Stimulated activated CD8-positive, alpha-beta memory T cell treated with anti-CD3 and anti-CD28 coated beads, Interleukin-15, amount 100 ng/mL, for 4 hours (primary cell): ENCODE measurements at places on chromosomes 13 and 19.

- DNase-seq = no peak
These were observed 484.6 kb downstream of the OLFM4 start for GRCh38 chr13:53513226-53513625.

DNA sequence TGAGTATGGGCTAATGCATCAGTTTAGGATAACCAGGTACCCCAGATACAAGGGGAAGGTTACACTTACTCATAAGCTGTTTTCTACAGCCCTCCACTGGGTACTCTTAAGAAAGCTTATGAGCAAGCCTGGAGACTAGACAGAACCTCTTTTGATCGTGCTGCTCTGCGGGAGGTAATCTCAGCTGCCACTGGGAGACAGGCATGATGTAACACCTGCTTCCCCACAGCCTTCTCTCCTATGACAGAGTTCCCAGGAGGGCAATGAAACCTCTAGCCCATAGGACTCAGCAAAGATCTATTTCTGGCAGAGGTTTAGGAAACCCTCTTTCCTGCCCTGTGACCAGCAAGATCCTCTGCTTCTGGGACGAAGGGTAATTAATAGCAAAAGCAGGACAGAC, 65.6 kb downstream of the WASF3 start:
- no peak for DNase-seq

DNA sequence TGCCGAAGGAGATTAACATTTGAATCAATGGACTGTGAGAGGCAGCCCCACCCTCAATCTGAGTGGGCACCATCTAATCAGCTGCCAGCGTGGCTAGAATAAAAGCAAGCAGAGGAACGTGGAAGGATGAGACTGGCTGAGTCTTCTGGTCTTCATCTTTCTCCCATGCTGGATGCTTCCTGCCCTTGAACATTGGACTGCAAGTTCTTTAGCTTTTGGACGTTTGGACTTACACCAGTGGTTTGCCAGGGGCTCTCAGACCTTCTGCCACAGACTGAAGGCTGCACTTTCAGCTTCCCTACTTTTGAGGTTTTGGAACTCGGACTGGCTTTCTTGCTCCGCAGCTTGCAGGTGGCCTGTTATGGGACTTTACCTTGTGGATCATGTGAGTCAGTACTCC, 14.7 kb downstream of the NHLRC3 start:
- DNase-seq = no peak

- DNase-seq = no peak
These were observed 23.5 kb downstream of the MTUS2 start for GRCh38 chr13:28843639-28844038.

DNA sequence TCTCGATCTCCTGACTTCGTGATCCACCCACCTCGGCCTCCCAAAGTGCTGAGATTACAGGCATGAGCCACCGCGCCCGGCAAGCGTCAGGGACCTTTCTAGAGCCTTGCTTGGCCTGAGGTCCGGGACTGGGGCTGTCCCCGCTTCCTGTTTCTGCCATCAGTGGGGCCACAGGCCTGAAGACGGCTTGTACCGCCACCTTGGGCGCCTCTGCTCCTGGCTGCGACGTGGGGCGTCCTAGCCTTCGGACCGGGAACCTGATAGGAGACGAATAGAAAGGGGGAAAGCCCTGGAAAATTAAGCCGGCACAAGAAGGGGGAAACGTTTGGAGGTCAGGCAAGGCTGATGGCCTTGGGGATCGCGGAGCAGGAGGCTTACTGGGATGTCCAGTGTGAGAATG, 35.1 kb downstream of the RNF6 start:
- DNase-seq = no peak

DNA sequence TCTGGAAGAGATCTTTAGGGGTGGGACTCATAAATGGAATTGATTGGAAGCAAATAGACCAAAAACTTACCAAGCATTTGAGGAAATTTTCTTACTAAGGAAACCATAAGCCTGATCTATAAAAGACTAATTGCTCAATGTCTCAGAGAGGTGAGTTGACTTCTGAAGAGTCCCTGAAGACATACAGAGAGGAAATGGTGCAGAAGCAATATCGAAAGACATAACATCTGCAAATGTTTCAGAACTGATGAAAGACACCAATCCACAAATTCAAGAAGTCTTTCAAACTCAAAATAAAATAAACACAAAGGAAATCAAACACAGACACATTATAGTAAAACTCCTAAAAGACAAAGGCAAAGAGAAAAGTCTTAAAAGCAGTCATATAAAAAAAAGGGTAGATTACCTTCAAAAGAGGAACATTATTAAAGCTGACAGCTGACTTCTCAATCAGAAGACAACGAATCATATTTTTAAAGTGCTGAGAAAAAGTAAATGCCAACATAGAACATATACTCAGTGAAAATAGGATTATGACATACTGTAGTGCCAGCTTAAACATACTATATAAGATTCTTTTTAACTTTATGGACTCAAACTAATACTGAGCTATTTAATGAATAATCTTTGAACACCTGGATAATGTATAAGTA, 45.4 kb upstream of the CALM3 start:
- no peak for DNase-seq

- no peak for DNase-seq
These were observed 641 bp upstream of the SOX21 start for GRCh38 chr13:94712812-94713560.

GRCh38 chr13:31242367-31242766, 42.6 kb downstream of the B3GLCT start:
- no peak for DNase-seq

- no peak for DNase-seq
These were observed 2.6 kb downstream of the FGF9 start for GRCh38 chr13:21673539-21673788.

DNA sequence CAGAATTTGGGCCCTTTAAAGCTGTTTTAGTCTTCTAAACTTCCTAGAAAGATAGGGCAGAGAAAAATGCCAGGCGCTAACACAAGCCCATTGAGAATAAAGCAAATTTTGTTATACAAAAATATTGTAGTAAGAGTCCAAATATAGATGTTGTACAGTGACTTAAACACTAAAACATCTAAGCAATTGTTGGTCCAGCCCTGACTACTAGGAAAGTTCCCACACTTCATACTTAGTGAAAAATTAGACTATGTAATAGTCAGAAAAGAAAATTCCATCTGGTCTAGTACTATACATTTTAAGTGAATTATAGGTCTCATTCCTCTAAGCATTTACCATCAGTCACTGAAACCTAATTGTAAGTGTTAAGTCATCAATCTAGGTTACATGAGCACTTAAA, 1518.3 kb upstream of the SLC10A2 start:
- DNase-seq = no peak

DNA sequence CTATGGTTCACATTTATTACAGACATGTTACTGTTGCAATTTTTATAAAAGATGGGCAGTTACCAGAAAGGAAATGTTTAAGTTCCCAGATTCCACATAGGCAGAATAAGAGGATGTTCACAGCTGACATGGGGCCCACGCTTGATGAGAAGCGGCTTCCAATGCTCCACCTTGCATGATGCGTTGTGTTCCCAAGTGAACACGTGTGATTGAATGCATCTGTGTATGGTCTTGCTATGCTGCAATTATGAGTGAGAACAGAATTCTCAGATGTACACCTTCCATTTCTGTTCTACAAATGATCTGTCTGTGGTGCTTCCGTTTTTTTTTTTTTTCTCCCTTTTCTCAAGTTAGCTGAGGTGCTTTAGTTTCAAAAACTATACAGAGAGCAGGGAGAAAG, 15.5 kb downstream of the UPF3A start:
- DNase-seq = no peak

GRCh38 chr13:22866221-22866620, 314.6 kb upstream of the SGCG start:
- no peak for DNase-seq

DNA sequence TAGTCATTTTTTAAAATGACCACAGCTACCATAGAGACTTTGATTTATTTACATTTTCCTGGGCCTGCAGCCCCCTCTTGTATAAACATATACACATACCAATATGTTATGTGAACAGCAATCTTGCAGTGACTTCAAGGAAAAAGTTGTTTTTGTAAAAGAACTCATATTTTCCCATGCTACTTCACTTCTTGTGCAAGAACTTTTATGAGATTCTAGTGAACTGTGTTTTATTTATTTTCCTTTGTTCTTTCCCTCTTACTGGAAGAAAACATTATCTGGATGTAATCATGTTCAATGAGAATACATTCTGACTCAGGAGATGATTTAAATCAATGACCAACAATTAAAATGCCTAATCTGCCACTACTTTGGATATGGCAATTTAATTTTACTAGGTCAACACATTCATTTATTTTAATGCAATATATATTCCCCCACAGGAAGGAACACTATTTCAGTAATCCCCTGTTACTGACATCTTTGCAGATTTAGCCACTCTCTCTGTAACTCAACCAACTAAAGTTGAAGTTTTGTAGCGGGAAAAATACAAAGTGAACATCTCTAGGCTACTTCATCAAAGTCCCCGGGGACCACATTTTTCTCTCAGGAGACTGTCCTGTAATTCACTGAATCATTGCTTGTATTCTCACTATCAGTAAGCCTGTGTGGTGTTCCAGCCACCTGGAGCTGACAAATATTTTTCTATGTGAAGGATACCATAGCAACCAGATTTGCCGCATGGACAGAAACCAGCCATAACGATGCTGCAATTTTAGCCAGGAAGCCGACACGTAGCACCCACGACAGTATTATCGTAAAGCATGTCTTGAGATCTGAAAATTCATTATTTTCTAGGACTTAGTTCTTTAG, 90.5 kb downstream of the STARD13 start:
- no peak for DNase-seq
